Activated B cell treated with CpG ODN at 0.5 μM for 24 hours (primary cell): ENCODE measurements at places on chromosomes 2 and 18.

DNA sequence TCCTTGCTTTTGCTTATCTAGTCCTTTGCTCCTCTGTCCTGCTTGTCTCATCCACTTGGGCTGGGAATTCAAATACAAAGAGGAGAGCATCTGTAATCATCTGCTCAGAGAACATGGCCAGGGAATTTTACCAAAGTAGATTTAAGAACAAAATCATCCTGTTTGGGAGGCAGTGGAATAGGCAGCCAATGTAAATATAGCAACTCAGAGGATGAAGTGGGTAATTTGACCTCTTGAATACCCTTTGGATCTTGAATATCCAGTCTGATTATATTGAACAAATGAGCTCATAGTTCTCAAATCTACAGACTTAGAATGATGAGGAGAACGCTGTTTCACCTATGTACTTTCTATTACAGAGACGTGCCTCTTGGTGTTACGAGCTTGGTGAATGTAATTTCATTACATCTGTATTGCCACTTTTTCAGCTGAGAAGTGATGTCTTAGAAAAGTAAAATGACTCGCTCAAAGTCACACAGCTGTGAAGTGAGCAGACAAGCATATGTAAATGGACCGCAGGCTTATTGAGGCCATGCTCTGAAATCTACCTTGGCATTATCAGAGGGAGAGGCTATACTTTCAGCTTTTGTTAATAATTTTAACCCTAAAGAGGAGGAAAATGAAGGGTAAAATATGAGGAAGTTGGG lies 266.3 kb downstream of the MTX2 start:
- no peak for DNase-seq

GRCh38 chr2:239601880-239602279 lies 201.1 kb upstream of the HDAC4 start:
- DNase-seq: peak; percentile 1

GRCh38 chr2:24459224-24460161 lies 31.6 kb upstream of the NCOA1 start:
- DNase-seq: no peak

- DNase-seq: no peak
Measured at GRCh38 chr18:62033756-62034155, 140.9 kb upstream of the RNF152 start.

DNA sequence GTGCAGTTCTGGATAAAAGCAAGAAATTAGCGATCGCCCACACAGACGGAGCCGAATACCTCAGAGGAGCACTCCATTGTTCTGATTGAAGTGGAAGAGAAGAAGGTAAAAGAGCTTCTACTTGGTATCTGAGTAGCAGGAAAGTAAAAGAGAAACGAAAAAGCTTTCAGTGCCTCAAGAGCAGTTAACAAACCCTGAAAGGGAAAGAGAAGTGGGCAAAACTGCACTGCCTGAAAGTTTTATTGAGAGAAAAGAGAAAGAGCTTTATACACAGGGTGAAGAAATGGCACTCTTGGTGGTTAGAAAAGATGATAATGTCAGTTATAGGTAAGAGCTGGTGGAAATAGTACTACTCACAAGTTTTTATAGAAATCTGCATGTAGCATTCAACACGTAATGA lies 192.8 kb downstream of the CDCA7 start:
- DNase-seq: no peak
